ENCODE measurements at places on chromosomes 2 and 18.

GRCh38 chr2:119429225-119429981 is 2.3 kb upstream of the TMEM37 start:
- no peak for DNase-seq

- no peak for DNase-seq
These were observed 94.4 kb downstream of the NRP2 start for GRCh38 chr2:205776720-205777119.

GRCh38 chr2:195313962-195314361 is 343.1 kb upstream of the SLC39A10 start:
- DNase-seq, result no peak

GRCh38 chr18:5309888-5310470 is 14.5 kb upstream of the ZBTB14 start:
- DNase-seq, result peak; percentile 27

DNA sequence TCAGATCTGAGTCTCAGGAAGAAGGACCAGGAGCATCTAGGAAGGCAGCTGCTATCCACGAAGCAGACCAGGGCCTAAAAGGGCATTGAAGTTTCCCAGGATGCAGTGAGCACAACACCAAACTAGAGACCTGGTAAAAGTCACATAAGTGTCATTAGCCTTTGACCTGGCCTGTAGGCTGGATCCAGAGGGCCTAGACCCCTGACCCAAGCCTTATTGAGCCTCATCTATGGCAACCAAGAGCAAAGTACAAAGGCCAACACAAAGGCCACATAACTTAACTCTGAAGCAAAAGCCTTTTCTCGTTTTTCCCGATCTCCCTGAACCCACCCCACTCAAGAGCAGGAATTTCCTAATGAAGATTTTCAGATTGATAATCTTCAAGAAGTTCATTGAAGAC is 127.3 kb upstream of the SRD5A2 start:
- DNase-seq, result no peak

- DNase-seq, result no peak
These were observed 112.3 kb downstream of the AGAP1 start for GRCh38 chr2:235606004-235606715.

- no peak for DNase-seq
These were observed 13.9 kb upstream of the TANK start for GRCh38 chr2:161146209-161146775.

- no peak for DNase-seq
These were observed 122.6 kb upstream of the STK17B start for GRCh38 chr2:196293751-196294515.

GRCh38 chr2:42010743-42011298 is 37.0 kb upstream of the PKDCC start:
- no peak for DNase-seq
